ENCODE measurements at places on chromosomes 4 and X.

- no peak overlapping the region for H3K4me3 ChIP-seq
- H3K4me1 ChIP-seq: no peaks in the 10 kb centered on the region
- no peaks in the 10 kb centered on the region for H3K27me3 ChIP-seq
These were observed 19.5 kb downstream of the TMEM144 start for GRCh38 chr4:158229768-158230167.

GRCh38 chr4:37648084-37648817 lies 37.9 kb downstream of the RELL1 start:
- no peak for DNase-seq
- H3K36me3 ChIP-seq: peaks cover 4% of the 10 kb centered on the region
- H3K27ac ChIP-seq: no peak overlapping the region
- H3K4me1 ChIP-seq: no peaks in the 10 kb centered on the region
- H3K4me3 ChIP-seq: no peak overlapping the region

DNA sequence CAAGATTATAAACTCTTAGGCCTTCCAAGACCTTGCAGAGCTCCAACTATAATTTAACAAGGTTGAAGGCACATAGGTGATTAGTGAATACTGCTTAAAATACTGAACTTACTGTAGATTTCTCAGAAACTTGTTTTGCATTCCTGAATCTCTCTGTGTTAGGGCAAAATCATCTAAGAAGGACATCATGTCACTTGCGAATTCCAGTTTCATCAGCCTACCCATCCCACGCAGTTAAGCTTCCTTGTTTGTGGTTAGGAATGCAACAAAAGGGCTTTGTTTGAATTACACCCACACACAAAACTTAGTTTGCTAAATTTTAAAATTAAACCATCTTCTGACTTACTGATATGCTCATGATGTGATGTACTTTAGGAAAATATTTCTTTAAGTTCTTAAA lies 174.0 kb downstream of the SOWAHB start:
- H3K4me1 ChIP-seq: peaks cover 13% of the 10 kb centered on the region
- no peak overlapping the region for H3K27ac ChIP-seq
- no peaks in the 10 kb centered on the region for H3K36me3 ChIP-seq
- peaks cover 5% of the 10 kb centered on the region for H3K27me3 ChIP-seq

DNA sequence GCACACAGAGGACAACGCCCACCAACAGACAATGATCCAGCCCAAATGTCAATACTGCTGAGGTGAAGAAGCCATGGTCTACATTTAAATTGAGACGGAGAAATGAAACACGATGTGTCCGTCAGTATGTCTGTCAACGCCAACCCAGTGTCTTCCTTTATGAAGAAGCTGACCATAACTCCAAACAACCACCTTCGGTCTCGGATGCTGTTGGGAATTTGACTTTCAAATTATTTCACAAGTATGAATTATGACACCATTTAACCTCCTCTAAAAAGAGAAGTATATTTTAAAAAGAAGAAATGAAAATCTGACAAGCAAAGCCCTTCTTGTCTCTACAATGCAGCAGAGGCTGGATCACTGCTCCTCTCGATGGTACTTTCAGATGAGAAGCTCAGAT lies 123.7 kb upstream of the MAP3K15 start:
- no peaks in the 10 kb centered on the region for H3K27me3 ChIP-seq
- peak overlapping the region; percentile 73 for H3K4me3 ChIP-seq

DNA sequence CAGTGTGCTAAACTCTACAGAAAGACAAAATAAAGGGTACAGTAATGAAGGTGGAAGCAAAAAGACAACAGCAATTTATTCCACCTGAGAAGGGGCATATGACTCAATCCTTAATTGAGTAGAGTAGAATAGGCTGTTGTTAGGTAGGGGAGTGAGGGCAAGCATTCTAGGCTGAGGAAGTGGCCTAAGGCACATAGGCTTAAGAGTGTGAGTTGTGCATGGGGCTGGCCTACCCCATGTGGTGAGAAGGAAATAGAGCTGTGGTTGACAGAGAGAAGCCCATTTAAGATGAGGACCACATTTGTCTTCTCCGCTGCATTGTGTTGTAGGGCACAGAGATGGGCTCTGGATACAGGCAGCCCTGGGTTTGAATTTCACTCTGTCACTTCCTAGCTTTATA lies 3.4 kb upstream of the ZCCHC18 start:
- DNase-seq: no peak
- H3K4me1 ChIP-seq: peaks cover 4% of the 10 kb centered on the region
- no peak overlapping the region for H3K4me3 ChIP-seq
- H3K36me3 ChIP-seq: peaks cover 4% of the 10 kb centered on the region
- H3K27ac ChIP-seq: no peak overlapping the region

DNA sequence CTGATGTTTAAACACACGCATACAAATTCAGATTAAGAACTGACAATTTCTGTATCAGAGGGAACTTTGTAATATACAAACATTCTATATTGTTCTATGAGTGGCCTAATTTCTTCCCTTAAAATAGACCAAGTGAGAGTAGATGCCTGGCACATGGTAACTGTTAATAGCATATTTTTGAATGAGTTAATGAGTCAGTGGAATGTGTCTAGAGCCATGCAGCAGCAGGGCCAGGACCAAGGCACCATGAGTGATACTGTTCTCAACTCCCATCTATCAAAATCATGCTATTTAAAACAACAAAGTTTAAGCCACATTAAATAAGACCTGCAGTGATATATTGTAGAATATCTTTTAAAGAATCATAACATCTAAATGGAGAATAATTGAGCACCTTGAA lies 98.3 kb downstream of the ARHGAP24 start:
- H3K4me3 ChIP-seq: no peak overlapping the region
- peaks cover 14% of the 10 kb centered on the region for H3K4me1 ChIP-seq
- H3K27me3 ChIP-seq: no peaks in the 10 kb centered on the region
- no peak overlapping the region for H3K27ac ChIP-seq
- DNase-seq: no peak

GRCh38 chr4:22021106-22021505 lies 72.5 kb upstream of the KCNIP4 start:
- no peaks in the 10 kb centered on the region for H3K36me3 ChIP-seq
- H3K4me3 ChIP-seq: no peak overlapping the region
- no peak overlapping the region for H3K27ac ChIP-seq
- DNase-seq: no peak
- H3K27me3 ChIP-seq: no peaks in the 10 kb centered on the region

DNA sequence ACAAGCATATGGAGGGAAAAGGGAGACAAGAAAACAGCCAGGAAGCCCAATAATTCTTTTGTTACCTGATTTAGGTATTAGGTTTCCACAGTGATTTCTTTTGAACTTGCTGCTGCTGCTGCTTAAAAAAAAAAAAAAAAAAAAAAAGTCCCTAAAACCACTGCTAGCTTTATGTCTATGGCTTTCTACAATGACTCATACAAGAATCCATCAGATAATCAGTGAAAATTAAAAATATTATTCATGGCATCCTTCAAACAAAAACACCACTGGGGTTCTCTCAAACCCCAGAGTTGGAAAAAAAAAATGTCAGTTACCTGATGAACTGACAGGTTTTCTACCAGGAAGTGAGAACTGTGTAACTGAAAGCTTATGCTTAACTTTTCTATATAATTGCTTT lies 14.3 kb downstream of the EPHA5 start:
- no peak overlapping the region for H3K27ac ChIP-seq
- no peaks in the 10 kb centered on the region for H3K27me3 ChIP-seq
- no peak for DNase-seq
- H3K4me1 ChIP-seq: no peaks in the 10 kb centered on the region
- H3K36me3 ChIP-seq: no peaks in the 10 kb centered on the region

DNA sequence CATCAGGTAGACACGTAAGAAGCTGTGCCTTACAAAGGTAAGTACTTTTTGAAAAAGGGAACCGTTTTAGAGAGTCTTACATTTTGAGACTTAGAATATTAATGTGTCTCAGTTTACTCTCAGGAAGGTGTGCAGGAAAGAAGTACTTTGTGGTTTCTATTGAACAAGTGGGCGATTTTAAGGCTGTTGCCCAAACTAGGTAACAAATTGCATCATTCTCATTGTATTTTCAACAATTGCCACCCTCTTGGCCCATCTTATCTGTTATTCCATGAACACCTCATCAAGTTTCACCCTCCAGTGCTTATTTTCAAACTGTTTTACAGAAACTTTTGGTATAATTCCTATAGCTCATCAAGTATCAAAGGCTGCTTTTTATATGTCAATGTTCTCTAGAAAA lies 158.3 kb downstream of the SLC4A4 start:
- H3K4me3 ChIP-seq: no peak overlapping the region
- H3K36me3 ChIP-seq: no peaks in the 10 kb centered on the region
- H3K27me3 ChIP-seq: no peaks in the 10 kb centered on the region
- H3K27ac ChIP-seq: no peak overlapping the region

- no peak overlapping the region for H3K27ac ChIP-seq
- no peak for DNase-seq
- no peaks in the 10 kb centered on the region for H3K4me1 ChIP-seq
- no peaks in the 10 kb centered on the region for H3K36me3 ChIP-seq
These were observed 70.2 kb downstream of the GC start for GRCh38 chr4:71713611-71714203.

DNA sequence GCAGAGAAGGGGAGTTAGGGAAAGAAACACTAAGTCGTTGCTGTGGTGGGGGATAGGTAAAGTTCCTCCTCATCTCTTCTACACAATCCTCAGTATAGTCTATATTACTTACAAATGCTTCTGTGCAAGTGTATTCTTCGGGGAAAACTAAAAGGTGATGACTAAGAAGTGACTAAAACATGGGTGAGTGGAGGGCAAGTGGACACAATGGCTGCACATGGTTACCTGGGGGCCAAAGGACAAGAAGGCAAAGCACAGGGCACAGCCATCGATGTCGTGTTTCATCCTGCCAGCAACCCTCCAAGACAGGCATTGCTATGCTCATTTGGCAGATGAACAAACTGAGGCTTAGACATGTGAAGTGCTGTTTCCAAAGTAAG lies 35.5 kb upstream of the CCKAR start:
- no peak overlapping the region for H3K4me3 ChIP-seq
- H3K27ac ChIP-seq: no peak overlapping the region
- H3K4me1 ChIP-seq: no peaks in the 10 kb centered on the region
- H3K36me3 ChIP-seq: no peaks in the 10 kb centered on the region
- no peak for DNase-seq

GRCh38 chr4:175271010-175271630 lies 353.0 kb downstream of the ADAM29 start:
- H3K27ac ChIP-seq: no peak overlapping the region
- H3K27me3 ChIP-seq: no peaks in the 10 kb centered on the region
- no peak overlapping the region for H3K4me3 ChIP-seq
- no peaks in the 10 kb centered on the region for H3K36me3 ChIP-seq
- DNase-seq: no peak
- no peaks in the 10 kb centered on the region for H3K4me1 ChIP-seq

- DNase-seq: no peak
- peaks cover 10% of the 10 kb centered on the region for H3K4me1 ChIP-seq
- H3K36me3 ChIP-seq: peaks cover 54% of the 10 kb centered on the region
These were observed 49.3 kb downstream of the MRPL1 start for GRCh38 chr4:77911842-77912450.

- DNase-seq: no peak
- H3K4me3 ChIP-seq: no peak overlapping the region
- H3K27ac ChIP-seq: no peak overlapping the region
These were observed 3.1 kb downstream of the KDM6A start for GRCh38 chrX:44876086-44876485.

GRCh38 chrX:109186939-109187338 lies 294.9 kb downstream of the GUCY2F start:
- no peak overlapping the region for H3K4me3 ChIP-seq
- no peaks in the 10 kb centered on the region for H3K27me3 ChIP-seq
- no peak overlapping the region for H3K27ac ChIP-seq
- H3K4me1 ChIP-seq: no peaks in the 10 kb centered on the region
